Activated naive CD4-positive, alpha-beta T cell treated with anti-CD3 and anti-CD28 coated beads for 36 hours (primary cell): ENCODE measurements at places on chromosomes 4 and X. TPM values are rescaled to one million over a fixed set of nuclear protein-coding genes. Genes with fewer than 3 reads are reported as not detected.

CT45A3 gene
- total RNA-seq = not detected

DNA sequence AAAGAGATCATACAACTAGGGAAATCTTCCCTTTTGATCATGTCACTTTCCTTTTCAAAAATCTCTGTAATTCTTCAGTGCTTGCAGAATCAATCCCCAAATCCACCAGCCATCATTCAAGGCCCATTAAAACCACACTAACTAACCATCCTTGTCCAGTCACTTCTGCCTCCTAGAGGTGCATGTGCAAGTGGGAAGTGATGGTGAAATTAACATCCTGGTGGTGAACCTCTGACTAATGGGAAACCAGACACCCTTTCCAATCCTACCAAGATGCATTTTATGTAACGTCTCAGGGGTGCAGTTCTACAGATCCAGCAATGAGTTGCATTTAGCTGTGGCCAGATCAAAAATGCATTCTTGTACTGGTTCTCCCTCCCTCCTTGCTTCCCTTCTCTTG, 341.8 kb downstream of the RAPGEF2 start:
- no peak for DNase-seq

DNA sequence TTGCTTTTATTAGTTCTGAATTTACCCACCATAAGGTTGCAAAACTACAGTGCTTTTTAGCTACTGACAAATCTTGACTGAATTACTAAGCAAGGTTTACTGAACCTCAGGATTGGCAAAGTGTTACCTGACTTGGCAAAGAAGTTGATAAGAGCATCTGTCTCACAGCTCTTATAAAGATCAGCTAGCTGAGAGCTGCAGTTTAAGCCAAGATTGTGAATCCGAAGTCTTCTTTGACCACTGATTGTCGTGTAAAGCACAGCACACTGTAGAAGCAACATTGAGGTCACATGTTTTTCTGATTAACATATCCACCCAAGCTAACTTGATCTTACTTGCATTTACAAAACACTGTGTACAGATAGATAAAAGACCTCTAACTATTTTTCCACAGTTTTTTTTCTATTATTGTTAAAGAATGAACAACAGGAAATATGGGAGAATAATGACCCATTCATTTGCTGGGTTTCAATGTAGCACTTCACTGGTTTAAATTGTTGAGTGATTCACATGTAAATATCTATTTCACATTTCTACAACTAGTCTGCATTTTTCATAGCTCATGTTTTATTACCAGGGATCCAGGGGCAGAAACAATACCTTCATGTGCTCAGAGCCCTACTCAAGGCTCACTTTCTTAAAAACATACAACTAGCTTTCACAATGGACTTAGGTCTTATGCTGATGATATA, 54.0 kb downstream of the METTL14 start:
- no peak for DNase-seq

DNA sequence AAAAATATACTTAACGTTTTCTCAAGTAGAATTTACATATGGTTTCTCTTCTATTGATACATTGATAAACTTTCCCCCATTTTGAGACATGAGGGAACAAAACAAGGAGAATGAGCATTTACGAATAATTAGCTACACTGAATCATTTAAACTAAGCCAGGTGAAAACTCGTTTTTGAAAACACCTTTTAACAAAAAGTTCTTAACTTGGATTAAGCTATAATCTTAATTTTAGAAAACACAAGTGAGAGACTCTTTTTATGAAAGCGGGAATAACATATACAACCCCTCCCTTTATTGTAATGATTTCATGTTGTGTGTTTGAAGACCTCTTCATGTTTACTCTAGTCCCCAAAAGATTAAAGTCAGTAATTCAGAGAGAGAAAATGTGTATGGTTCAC, 20.1 kb downstream of the PDLIM3 start:
- DNase-seq = no peak

MAGEH1 gene
- 17.4 TPM for total RNA-seq

KLHL13 gene
- total RNA-seq = 1.5 TPM

- DNase-seq = no peak
These were observed 27.9 kb upstream of the ZNF185 start for GRCh38 chrX:152869972-152870371.

PDGFC gene
- total RNA-seq = not detected

DNA sequence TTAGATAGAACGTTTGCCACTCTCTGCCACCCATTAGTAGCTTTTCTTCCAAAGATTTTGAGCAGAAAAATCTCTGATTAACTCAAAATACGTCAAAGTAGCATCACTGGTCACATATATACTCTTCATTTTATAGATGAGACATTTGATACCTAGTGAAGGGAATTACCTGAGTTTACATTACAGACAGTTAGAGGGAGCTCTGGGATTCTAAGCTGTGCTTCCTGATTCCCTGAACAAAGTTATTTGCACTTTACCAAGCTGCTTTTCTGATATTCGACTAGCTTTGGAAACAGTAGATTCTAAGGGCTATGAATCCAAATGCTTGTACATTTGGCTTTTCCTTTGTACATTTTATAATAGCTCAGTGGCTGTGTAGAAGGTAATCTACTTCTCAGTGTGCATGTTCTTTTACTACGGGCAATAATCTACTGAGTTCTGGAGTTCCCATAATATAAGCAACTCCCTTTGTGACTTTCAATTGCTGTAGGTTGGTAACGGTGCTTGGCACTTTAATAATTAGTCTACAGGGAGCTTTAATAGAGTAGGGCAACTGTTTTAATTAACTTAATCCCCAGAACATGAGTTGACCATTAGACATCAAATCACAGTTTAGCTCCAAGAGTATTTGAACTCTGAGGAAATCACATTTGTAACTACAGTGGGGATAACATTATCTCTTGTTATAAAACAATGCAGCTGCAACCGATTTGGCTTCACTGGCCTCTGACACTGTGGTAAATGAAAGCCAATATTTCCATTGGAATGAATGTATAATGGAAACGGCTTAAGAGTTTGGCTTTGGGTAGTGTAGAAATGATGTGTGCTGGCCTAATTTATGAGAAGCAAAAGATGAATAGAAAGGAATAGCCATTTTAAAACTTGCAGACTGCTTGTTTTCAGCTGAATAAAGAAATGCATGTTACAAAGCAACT, 1602.4 kb downstream of the STIM2 start:
- DNase-seq = no peak

DNA sequence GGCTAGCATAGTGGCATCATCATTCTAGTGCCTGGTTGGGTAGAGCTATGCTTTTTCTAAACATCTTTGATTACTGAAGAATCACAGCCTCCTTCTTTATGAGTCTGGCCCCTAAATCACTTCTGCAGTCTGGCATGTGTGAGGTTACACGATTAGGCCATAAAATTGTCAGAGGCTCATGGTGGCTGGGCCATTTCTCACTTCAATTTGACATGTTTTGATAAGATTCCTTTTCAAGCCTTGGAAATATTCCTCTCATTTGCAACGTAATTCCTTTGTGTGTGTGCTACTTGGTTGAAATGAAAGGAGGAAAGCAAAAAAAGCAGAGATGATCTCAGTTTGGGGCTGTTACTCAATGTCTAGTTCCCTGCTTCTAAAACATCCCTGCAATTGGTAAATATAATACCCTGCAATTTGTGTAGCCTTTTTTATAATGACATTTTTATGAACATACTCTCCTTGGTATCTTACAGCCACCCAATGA, 6.2 kb downstream of the CCKAR start:
- no peak for DNase-seq

DNA sequence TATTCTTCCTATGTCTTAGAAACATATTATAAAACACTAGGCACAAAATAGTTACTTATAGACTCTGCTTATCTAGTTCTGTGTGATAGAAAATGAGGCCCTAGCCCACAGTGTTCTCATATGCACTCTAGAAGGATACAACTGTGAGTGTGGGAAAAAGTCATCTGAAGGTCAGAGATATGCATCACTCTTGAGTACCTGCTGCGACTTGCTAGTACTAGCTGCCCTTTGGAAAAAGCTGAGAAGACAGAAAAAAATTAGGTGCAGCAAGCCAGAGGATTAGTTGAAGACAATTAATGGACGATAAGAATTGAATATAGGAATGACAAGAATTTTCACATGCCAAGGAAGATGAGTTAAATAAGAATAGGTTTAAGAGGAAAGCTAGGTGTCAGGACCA, 61.3 kb downstream of the MTHFD2L start:
- no peak for DNase-seq
